ENCODE measurements at places on chromosomes 1 and 21. TPM values are rescaled to one million over a fixed set of nuclear protein-coding genes. Genes with fewer than 3 reads are reported as not detected.
A peak's percentile ranks its signal among the peaks of the same experiment; 100 is the strongest.

DNA sequence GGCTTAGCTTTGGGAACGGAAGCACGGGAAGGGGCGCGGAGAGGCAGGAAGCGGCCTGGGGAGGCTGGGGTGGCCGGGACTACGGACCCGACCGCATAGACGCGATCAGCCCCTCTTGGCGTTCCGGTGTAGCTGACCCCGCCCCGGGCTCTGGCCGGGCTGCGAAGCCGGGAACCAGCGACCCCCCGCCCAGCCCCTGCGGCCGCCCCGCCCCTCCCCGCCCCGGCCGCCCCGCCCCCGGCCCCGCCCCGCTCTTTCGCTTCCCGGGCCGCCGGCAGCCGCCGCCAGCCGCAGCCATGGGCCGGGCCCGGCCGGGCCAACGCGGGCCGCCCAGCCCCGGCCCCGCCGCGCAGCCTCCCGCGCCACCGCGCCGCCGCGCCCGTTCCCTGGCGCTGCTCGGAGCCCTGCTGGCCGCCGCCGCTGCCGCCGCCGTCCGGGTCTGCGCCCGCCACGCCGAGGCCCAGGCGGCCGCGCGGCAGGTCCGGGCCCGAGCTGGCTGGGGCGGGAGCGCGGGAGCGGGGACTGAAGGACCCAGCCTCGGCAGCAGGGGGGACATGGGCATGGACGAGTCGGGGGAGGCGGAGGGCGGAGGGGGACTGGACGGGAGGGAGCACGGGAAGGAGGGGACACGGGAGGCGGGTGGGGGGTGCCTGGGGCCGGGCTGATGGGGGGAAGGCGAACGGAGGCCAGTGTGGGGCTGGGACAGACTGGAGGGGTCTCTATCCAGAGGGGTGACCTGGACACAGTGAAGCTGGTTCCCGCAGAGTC lies at the start of gene SELENON:
SELENON (plus strand) TSS at position 259 of the 768 bp plus-strand sequence; CDS start at position 297, 38 bp downstream.
- peak within 1 kb of the TSS; percentile 26 for H3K27ac ChIP-seq
- no peaks in the 10 kb centered on the region for H3K36me3 ChIP-seq
- peaks cover 23% of the 10 kb centered on the region for H3K4me1 ChIP-seq

DNA sequence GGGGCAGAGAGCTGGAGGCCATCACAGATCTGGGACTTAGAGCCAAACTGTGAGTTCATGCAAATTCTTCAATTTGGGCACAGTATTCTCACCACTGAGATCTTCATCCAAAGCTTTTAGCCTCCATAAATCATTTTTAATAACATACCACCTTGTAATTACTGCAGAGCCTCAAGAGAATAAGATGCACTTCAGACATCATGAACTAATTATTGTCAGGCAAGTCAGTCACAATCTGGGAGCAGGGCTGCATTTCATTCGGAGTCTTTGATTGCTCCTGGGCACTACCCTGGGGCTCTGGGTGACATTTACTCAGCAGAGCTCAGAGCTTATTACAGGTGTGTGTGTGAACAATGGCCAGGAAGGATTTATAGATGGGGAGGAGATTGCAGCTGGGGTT lies 623.7 kb downstream of the PTPRU start:
- DNase-seq: no peak
- no peaks in the 10 kb centered on the region for H3K27me3 ChIP-seq
- H3K4me3 ChIP-seq: no peak overlapping the region
- H3K4me1 ChIP-seq: no peaks in the 10 kb centered on the region
- H3K36me3 ChIP-seq: no peaks in the 10 kb centered on the region

GRCh38 chr21:15414057-15414456 lies 315.7 kb upstream of the USP25 start:
- no peak for DNase-seq
- H3K4me3 ChIP-seq: no peak overlapping the region
- no peak overlapping the region for H3K27ac ChIP-seq

The TAS1R1 gene
- not detected for total RNA-seq

GRCh38 chr1:63859480-63860275 lies 85.9 kb downstream of the ROR1 start:
- H3K36me3 ChIP-seq: no peaks in the 10 kb centered on the region
- no peak overlapping the region for H3K4me3 ChIP-seq
- no peaks in the 10 kb centered on the region for H3K27me3 ChIP-seq
- no peaks in the 10 kb centered on the region for H3K4me1 ChIP-seq

- no peak for DNase-seq
- H3K27ac ChIP-seq: no peak overlapping the region
- no peak overlapping the region for H3K4me3 ChIP-seq
- H3K4me1 ChIP-seq: peaks cover 16% of the 10 kb centered on the region
- H3K27me3 ChIP-seq: no peaks in the 10 kb centered on the region
Measured at GRCh38 chr1:211738691-211739301, 63.4 kb upstream of the NEK2 start.

- no peaks in the 10 kb centered on the region for H3K27me3 ChIP-seq
- H3K4me3 ChIP-seq: no peak overlapping the region
- H3K36me3 ChIP-seq: no peaks in the 10 kb centered on the region
- no peaks in the 10 kb centered on the region for H3K4me1 ChIP-seq
- DNase-seq: no peak
Measured at GRCh38 chr1:80769208-80769750, 1031.5 kb upstream of the ADGRL2 start.

DNA sequence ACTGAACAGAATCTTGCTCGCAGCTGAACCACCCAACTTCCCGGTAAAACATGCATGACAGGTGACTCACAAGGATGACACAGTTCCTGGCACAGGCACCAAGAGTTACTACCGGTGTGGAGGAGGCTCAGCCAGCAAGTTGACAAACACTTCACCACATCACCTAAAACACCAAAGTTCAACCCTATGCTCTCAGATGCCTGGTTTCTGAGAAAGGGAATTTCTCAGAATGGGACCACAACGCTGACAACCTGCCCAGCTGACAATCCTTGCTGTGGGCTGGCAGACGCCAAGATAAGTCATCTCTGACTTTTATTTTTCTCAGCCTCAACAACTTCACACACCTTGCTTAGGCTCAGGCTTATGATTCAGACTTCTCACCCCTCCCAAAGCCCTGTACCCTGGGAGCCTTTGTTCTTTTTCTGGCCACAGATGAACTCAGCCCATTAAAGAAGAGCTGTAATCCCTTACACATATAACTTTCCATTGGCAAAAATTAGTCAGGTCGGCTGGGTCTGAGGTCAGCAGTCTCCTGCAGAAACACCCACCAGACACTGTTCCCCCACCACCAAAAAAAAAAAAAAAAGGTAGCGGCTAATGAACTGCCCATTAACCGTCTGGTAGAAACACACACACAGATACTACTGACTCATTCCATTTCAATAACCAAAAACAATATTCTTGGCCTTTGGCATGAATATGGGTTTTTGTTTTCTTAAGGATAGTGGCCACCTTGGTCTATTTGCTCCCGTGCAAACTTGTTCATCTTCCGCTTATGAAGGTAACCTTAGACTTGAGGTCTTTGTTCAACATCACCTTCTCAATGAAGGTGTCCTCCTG lies 10.8 kb upstream of the TIAM1 start:
- no peaks in the 10 kb centered on the region for H3K27me3 ChIP-seq
- no peak overlapping the region for H3K27ac ChIP-seq
- H3K36me3 ChIP-seq: no peaks in the 10 kb centered on the region
- no peak overlapping the region for H3K4me3 ChIP-seq
- no peak for DNase-seq
- no peaks in the 10 kb centered on the region for H3K4me1 ChIP-seq

The SPATC1L gene
- total RNA-seq: 4.6 TPM

DNA sequence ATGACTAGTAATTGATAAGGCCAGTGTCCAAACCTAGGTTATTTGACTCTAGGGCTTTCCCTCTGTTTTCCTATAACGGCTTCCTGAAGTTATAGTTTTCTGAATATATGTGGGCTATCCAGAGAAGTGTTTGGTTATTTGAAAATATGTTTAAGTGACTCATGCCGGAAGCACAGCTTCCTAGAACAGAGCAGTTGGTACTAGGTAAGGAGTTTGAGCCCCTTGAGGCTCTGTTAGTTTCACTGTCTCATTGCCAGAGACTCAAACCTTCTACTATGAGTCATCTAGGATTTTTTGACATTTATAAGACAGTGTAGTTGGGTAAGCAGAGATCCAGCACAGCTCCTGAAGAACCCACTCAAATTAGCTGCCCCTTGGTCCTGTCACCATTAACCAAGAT lies 27.1 kb upstream of the LEPR start:
- no peak overlapping the region for H3K4me3 ChIP-seq
- H3K27ac ChIP-seq: no peak overlapping the region
- no peaks in the 10 kb centered on the region for H3K27me3 ChIP-seq
- H3K36me3 ChIP-seq: no peaks in the 10 kb centered on the region
- no peak for DNase-seq

The AMIGO1 gene
- 1.5 TPM for total RNA-seq

- peaks cover 1% of the 10 kb centered on the region for H3K27me3 ChIP-seq
- H3K4me1 ChIP-seq: no peaks in the 10 kb centered on the region
- H3K27ac ChIP-seq: no peak overlapping the region
- no peaks in the 10 kb centered on the region for H3K36me3 ChIP-seq
Measured at GRCh38 chr1:18636596-18637508, 6.2 kb downstream of the PAX7 start.

The CYP4A22 gene
- total RNA-seq: not detected
